Caki2 (cell line): ENCODE measurements at places on chromosomes 6 and 20. TPM values are rescaled to one million over a fixed set of nuclear protein-coding genes. Genes with fewer than 3 reads are reported as not detected.

- DNase-seq, result no peak
Observed at GRCh38 chr20:48275286-48276020, 490.2 kb upstream of the SULF2 start.

GPR63 gene
- total RNA-seq, result 0.37 and 0.46 TPM in 2 replicates

RAET1G gene
- total RNA-seq, result not detected in 2 replicates

DNA sequence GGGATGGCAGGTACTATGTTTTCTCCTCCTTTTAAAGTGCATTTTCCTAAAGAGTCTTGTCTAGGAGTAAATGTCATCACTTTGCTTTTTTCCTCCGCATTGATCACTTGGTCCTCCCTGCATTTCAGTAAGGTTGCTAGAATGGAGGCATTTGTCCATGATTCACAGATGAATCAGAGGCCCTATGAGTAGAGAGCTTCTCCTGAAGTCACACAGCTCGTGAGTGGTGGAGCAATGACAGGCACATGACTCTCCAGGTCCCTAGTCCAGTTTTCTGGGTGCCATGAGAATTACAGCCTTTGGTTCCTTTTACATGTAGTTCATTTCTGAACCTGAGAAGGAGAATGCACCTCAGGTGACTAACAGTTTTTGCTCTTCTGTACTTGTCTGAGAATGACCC is 50.5 kb downstream of the HLA-A start:
- DNase-seq, result no peak

DNA sequence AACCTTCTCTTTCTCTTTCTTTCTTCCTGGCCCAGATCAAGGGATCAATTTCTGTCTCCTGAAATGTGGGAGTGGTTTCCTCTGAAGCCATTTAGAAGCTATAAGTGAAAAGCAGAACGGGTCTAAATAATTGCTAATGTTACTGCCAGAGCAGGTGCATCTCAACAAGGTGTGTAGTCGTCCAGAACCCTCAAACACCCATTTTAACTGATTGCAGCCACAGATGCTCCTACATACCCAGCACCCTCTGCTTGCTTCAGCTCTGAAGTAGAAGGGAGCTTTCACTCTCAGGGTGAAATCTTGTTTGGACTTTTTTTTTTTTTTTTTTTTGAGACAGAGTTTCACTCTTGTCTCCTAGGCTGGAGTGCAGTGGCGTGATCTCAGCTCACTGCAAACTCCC is 592.1 kb upstream of the ARID1B start:
- no peak for DNase-seq

CTAGE9 gene
- not detected in 2 replicates for total RNA-seq

DNA sequence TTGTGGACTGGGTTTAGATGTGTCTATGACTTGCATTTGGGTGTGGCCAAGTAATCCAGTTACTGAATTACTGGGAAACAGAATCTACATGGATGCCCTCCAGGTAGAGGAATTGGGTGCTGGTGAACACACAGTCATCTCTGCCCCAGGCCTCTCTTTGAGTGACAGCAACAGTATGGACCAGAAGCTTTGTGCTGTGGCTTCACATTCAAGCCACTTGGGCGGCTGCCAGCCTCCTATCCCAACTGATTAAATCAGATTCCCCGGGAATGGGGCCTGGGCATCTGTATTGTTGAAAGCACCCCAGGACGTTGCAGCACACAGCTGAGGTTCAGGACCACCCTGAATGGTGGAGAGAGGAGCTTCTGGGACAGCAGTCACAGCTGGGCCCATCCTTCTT is 144.6 kb downstream of the DHX35 start:
- DNase-seq, result no peak

DNA sequence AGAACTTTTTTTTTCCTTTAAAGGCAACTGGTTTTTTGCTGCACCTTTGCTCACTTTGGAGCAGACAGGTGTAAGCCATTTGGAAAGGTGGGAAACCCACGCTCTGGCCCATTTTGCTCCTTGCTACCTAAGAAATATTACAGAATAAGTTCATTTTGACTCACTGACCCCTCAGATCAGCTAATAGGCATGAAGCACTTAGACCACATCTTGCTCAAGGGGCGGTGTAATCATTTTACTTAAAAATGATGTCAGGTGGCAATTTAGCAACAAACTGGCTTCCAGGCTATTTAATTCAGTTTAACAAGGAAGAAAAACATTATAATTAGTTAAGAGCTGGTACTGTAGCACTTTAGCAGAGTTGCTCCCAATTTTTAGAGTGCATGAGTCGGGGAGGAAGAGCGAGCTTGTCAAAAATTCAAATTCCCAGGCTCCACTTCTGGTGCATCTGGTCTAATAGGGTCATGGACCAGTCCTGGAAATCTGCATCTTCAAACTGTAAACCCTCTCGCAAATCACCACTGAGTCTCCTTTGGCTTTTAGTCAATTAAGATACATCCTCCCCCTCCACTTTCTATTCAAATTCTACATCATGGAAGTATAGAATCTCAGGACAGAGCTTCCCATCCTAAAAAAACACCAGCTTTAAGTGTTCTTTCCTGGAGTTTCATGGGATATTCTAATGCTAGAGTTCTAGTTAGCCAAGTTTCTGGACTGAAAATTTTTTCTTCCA is 38.2 kb downstream of the JAG1 start:
- no peak for DNase-seq
